Hepatic stellate cell (primary cell): ENCODE measurements at places on chromosomes 3 and 15.

- no peak for DNase-seq
Observed at GRCh38 chr3:126742057-126742456, 38.0 kb downstream of the CHCHD6 start.

GRCh38 chr15:61680260-61681037, 379.8 kb downstream of the VPS13C start:
- DNase-seq: no peak

DNA sequence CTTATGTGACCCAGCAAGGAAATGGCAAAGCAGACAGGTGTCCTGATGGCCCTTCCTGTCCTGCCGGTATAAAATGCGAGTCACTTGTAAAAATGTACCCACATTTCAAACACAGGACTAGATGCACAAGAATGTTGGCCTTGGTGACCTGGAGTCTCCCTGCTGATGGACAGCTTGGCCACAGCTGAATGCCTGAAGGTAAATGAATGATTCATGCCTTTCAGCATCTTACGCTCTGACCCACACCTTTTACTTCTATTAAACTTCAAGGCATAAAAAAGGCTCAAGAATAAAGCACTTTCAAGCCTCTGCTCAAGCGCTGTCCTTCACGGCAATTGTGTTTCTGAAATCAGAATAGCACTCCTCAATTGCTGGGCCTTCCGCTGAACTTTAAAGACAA, 228.0 kb upstream of the SLCO3A1 start:
- no peak for DNase-seq

- DNase-seq: no peak
Observed at GRCh38 chr3:39850716-39851032, 41.3 kb downstream of the MYRIP start.

GRCh38 chr3:15409239-15409638, 18.1 kb downstream of the METTL6 start:
- DNase-seq: no peak

DNA sequence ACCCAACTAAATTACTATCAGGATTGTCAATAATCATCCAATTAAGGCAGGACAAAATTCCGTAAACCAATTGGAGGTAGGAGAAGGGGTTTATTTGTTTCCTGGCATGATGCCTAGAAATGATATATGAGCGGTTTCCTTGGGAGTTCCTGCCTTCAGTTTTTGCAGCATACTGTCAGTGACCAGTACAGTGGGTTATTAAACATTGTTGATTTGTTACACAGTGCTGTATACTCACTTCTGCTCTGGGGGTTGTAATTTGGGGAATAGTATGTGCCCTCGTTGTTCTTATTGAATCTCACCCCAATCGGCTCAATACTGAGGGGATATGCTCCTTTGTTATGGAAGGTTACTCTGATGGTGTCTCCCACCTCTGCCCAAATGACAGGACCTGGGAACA, 22.2 kb downstream of the CP start:
- DNase-seq: no peak

DNA sequence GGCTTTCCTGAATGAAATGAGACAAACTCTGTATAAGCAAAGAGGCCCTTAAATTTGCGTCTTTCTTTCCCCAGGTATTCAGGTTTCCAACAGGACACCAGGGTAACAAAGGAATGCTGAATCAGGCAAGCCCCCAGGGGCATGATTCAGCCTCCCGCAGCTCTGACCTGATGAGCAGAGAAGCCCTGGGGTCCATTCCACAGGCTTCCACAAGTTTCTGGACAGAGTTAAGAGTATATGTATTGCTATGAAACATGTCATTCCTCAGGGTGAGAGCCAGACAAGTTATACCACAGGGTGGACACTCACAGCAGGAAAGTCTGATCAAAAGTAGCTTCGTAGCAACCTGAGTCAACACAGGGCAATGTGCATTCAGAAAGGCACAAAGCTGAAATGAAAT, 68.1 kb upstream of the CTNNB1 start:
- DNase-seq: no peak

DNA sequence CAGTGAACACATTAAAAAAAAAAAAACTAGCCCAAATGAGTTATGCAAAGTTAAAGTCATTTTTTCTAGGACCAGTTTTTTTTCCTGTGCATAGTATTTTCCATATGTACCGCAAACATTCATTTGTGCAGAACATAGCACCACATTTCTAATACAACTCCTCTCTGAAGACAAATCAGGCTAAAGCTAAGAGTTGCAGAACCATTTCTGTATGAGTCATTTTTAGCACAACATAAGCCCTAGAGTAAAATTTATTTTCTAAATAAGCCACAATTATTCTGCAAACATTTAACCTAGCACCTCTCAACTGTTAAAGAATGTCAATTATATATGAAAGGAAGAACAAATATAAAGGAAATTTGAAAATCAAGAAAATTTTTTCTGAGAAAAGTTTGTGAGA, 375.8 kb downstream of the TIGIT start:
- no peak for DNase-seq

- DNase-seq: no peak
Observed at GRCh38 chr3:27943106-27943505, 221.0 kb upstream of the EOMES start.

GRCh38 chr3:14450506-14450905, 48.1 kb downstream of the SLC6A6 start:
- no peak for DNase-seq

DNA sequence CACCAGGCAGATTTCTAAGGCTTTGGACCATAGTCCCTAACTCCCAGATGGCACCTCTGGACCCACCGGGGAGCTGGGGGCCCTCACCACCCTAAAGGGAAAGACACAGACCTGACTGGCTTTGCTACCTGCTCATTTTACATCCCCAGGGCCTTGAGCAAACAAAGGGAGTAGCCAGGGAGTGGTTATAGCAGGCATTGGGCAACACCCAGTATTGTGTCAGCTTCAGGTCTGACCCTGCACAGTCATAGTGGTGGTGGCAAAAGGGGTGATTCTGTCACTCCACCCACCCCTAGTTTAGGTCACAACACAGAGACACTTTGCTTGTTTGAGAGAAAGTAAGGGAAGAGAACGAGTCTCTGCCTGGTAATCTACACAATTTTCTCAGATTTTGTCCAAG, 352.5 kb downstream of the DIPK2A start:
- DNase-seq: no peak

- DNase-seq: no peak
Observed at GRCh38 chr15:27767918-27768640, 331.0 kb downstream of the OCA2 start.

GRCh38 chr3:180700941-180701340, 21.7 kb upstream of the CCDC39 start:
- no peak for DNase-seq

DNA sequence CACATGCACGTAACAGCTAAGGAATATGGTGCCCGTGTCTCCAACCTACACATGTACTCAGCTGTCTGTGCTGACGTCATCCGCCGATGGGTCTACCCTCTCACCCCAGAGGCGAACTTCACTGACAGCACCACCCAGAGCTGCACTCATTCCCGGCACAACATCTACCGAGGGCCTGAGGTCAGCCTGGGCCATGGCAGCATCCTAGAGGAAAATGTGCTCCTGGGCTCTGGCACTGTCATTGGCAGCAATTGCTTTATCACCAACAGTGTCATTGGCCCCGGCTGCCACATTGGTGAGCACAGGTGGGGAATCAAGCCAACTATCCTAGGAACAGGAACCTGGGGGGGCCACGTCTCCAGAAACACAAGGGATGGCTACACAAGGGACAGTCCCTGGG, 5.3 kb downstream of the EIF2B5 start:
- DNase-seq: no peak

DNA sequence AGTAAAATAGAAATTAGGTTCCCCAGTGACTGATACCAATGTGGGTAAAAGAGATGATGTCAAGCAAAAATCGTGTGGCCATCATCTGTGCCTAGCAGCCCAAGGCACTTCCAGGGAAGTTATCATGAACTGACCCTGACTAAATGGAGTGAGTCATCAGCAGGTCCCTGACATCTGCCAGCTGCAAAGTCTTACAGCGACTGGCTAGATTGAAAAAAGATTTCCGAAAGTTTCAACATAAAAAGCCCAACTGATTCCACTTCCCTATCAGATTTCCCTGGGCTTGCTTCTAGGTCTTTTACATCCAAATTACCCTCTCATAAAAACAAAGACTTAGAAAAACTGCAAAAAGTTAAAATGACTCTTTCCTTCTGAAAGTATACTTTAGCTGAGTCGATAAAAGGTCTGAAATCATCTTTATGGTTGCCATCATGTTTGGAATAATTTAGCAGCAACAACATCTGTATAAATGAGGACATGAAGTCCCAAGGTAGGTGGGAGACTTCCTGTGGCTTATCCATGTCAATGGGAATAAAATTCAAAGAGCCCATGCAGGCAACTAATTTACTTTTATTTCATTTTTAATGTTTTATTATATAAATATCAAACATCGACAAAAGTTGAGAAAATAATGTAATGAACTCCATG, 342.8 kb downstream of the ERC2 start:
- DNase-seq: peak; percentile 23

DNA sequence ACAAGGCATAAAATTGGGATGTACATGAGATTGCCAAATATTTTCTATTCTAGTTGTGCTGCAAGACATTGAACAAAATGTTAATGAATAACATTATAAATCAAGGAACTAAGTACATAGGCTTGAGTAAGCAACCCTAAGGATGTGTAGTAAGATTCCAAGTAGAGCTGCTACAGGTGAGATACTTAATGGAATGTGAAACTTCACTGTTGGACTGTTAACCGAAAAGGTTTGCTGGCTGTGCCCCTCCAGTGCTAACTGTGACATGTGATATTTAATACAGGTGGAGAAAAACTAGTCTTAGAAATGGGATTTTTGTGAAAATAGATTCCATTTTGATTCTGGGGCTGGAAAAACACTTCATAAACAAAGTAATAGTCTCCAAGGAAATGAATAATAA, 52.4 kb downstream of the TSC22D2 start:
- DNase-seq: no peak

- peak; percentile 52 for DNase-seq
Observed at GRCh38 chr3:30578479-30578878, 27.9 kb upstream of the TGFBR2 start.

DNA sequence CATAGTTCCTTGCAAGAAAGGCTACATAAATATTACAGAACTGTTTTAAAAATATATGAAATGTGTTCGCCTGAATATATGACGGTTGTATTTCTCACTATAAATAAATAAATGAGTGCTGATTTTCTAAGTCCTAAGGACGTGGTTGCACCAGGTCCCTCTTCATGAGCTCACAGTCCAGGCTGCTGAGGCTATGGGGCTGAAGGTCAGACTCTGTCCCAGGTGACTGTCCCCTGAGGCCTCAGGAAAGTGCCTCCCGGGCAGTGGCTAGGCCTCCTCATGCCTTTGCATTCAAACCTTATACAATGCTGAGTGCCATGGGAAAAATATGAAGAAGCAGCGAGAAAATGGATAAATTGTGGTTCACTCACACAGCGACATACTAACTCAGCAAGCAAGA, 43.5 kb upstream of the SSR3 start:
- no peak for DNase-seq

- no peak for DNase-seq
Observed at GRCh38 chr3:130679218-130679617, 67.4 kb downstream of the PIK3R4 start.

DNA sequence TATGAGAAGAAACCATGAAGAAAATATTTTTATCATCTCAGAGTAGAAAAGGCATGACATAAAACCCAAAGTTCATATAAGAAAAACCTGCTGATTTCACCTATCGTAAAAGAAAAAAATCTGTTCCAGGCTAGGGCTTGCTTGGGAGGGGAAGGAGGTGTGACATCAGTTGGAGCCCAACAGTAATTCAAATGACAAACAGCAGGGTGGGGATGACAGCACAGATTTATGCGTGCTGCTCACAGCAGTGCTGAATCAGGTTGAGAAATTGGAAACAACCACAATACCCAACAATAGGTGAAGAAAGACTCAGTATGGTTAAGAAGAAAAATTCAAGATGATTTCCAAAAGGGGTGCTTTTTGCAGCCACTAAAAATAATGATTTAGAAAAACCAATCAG, 172.4 kb downstream of the PDE8A start:
- no peak for DNase-seq

GRCh38 chr15:27166917-27167316, 195.9 kb downstream of the GABRG3 start:
- no peak for DNase-seq

GRCh38 chr15:45184562-45185041, 3.2 kb downstream of the SHF start:
- DNase-seq: no peak

- no peak for DNase-seq
Observed at GRCh38 chr15:78654272-78654671, 13.3 kb upstream of the CHRNB4 start.

DNA sequence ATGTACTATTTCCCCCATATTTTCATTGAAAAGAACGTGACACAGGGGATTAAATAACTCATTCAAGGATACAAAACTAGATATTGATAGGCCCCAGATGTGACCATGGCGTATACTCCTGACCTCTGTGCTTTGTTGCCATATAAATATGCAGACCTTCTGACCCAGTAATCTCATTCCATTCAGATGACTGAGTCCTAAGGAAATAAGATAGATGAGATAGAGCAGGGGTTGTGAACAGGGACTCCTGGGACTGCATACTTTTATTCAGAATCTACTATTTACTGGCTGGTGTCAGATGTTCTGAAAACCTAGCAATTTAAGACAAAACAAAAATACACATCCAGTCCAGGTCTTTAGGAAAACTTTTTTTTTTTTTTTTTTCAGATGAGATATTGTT, 139.2 kb upstream of the MANF start:
- no peak for DNase-seq

DNA sequence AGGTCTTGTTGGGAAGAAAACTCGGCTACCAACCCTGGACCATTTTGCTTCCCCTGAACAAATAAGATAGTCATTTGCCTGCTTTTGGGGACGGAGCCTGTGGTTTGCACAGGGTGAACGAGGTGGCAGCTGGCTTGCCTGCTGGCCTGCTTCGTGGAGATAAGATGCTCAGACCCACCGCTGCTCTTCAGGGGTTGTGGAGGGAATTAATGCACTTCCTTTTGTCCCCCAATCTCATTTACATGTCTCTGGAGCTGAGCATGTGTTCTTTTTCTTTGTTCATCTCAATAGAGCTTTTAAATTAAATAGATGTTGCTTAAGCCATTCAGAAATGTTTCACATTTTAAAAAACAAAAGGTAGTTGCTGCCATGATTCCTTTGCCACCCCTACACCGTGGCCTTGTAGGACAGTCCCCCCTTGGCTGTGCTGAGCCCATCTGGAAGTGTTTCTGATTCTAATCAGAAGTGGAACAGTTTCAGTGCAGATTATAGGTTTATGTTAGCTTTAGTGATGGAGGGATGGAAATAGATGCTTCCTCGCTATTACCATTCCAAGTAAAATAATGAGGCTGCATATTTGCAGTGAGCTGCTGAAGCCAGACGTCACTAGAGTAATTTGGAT, 25.6 kb downstream of the APBA2 start:
- DNase-seq: no peak

- DNase-seq: no peak
Observed at GRCh38 chr3:56691165-56692000, 8.3 kb upstream of the TASOR start.
